Fibroblast of pulmonary artery (primary cell): ENCODE measurements at places on chromosomes 5 and 9.

DNA sequence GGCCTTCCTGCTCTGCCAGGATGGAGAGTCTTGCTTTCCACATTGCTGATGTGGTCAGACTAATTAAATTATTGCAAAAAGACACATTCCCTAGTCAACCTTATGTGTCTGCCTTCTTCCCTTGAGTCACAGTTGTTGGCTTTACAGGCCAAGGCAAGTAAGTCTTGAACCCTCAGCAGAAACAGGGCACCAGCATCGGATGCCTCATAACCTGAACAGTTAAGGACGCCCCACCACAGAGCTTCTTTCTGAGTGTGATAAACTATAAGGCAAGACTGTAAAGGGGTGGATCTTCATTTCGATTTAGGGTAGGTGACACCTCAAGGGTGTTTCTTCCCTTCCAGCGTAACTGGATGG lies 670 bp upstream of the KIF2A start:
- DNase-seq: no peak

DNA sequence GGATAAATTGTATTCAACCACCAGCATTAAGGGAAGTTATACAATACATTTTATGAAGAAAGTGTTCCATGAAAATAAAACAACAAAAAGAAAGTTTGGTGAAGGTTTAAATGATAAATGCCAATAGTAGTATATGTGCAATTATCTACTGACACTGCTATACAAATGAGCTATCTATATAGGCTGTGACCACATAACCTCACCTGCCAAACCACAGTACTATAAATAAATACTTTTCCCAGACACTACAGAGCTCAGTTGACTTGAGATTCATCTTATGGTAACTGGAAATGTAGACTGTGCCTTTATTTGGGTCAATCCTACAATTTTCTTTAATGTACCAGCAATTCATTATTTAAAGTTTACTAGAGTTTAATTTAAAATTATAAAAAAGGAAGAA lies 81.0 kb upstream of the CCDC152 start:
- DNase-seq: no peak

DNA sequence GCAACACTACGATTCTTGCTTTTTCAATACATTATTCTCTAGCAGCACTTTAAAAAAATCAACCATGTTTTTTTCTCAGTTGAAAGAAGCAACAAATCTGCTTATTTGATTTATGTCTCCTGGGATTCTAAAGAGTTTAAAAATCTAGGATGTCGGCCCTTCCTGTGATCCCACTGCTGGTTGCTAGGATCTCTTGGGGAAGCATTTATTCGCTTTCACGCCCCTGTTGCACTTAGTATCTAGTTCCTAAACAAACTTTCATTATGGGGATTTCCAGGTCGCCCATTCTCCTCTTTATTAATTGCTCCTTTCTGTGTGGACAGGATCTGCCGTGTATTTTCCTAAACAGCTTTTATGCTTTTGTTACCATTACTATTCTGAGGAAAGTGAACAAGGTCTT lies 313.5 kb downstream of the AGTPBP1 start:
- DNase-seq: no peak

DNA sequence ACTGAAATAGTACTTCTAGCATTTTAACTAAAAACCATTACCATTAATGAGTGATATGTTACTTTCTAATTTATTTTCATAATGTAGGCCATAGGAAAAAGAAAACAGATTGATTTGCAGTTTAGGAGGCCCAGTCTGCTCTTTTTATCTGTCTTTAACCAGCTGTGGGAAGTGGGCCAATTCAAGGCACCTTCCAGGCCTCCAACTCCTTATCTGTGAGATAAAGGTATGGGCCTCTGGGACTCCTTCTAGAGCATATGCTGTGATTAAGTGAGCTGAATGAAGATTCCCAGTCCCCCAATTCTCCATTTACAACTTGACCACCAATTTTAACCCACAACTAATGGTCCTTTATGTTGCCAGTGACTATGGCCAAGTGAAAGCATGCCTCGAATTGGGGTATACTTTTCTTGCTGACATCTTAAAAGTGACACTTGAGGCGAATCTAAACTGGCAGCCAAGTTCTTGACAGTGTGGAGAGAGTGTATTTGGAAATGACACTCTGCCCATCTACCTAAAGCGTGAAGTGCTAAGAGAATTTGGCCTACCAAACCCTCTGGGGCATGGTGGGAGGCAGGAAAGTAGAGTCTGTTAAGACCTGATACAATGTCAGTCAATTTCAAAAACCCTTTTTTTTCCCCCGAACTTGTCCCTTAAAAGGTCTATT lies 88.3 kb downstream of the PIK3R1 start:
- DNase-seq: no peak

DNA sequence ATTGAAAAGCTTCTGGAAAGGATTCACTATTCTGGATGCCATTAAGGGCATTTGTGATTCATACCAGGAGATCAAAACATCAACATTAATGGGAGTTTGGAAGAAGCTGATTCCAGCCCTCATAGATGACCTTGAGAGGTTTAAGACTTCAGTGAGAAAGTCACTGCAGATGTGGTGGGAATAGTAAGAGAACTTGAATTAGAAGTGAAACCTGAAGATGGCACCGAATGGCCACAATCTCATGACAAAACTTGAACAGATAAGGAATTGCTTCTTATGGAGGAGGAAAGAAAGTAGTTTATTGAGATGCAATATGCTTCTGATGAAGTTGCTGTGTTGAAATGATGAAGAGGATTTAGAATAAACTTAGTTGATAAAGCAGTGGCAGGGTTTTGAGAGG lies 254.6 kb upstream of the SLC24A2 start:
- no peak for DNase-seq

GRCh38 chr5:68522863-68523262 lies 307.3 kb downstream of the PIK3R1 start:
- DNase-seq: no peak

DNA sequence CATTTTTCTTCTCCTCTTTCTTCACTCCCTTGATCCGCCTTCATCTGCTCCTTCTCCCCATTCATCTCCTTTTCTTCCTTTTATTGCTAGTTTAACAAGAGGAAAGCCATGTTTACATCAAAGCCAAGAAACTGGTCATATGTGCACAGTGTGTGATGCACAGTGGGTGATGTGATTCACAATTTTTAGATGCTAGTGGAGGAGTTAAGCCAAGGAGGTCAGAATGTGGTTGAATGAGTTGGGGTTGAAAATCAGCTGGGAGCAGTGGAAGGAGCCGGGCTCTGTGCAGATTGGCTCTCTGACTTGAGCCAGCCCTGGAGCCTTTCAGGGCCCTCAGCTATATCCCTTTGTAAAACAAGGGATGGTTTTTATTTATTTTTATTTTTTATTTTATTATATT lies 7.3 kb downstream of the ACER2 start:
- DNase-seq: no peak

DNA sequence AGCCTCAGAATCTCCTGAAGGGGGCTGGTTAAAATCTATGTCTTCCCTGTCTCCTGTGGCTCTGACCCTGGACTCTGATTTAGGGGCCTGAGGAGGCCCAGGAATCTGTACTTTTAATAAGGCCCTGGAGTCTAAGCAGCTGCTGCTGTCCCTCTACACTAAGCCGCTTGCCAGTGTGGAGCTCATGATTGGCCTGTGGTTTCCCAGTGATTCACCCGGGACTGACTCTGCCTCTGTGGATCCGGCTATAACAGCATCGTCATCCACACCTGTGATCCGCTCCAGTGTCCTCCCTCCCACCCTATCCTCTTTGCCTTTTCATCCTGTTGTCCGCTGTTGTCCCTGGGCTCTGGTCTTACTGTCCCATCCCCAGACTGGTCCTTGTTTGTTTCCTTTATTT lies 3.7 kb downstream of the SLC31A2 start:
- peak; percentile 26 for DNase-seq

DNA sequence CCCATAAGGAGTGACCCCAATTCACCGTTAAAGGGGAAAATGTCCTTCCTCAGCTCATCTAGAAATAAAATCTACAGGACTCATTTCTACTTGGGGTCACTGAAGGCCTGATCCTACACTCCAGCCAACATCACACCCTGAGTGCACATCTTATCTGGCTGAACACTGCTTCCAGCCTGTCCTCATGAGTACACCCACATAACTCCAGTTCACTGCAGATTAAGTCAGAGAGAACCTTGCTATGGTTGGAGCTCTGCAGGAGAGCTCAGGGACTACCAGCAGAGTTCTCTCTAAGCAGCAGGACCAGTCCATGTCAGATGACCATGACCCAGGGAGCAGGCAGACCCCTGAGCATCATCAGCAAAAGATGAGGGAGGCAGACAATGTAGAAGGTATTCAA lies 126.9 kb upstream of the MAP3K1 start:
- no peak for DNase-seq

- DNase-seq: no peak
These were observed 29.3 kb downstream of the B4GALT1 start for GRCh38 chr9:33137781-33138264.

DNA sequence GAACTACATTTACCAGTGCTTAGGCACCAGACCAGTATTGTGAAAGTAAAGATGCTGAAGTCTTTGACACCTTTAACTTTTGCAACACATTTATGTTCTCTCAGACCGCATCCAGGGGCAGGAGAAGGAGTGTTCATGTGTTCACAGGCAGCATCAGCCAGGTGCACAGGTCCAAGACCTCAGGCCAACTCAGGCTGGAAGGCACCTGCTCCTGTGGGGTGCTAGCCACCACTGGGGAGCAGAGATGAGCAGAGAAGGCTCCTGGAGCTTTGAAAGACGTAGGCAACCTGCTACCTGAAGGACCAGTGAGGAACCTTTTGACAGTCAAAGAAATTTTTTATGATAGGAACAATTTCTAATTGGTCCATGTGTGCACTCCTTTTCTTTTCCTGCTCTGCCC lies 35.6 kb downstream of the DAPK1 start:
- DNase-seq: no peak

- DNase-seq: peak; percentile 33
These were observed 4.9 kb downstream of the EDIL3 start for GRCh38 chr5:84379749-84380148.

DNA sequence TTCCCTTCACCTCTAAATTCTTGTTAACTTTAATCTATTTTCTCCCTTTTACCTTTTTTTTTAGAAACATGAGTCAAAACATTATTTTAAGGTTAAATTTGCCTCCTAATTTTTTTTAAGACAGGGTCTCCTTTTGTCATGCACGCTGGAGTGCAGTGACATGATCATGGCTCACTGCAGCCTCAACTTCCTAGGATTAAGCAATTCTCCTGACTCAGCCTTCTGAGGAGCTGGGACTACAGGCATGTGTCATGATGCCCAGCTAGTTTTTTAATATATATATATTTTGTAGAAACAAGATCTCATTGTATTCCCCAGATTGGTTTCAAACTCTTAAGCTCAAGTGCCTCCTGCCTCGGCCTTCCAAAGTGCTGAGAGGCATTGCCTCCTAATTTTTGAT lies 424.7 kb upstream of the FAM174A start:
- no peak for DNase-seq
